Hair follicular keratinocyte (primary cell): ENCODE measurements at places on chromosomes 13 and 19. TPM values are rescaled to one million over a fixed set of nuclear protein-coding genes. Genes with fewer than 3 reads are reported as not detected.

FBXO17 gene
- 19.6 and 24.5 TPM in 2 replicates for total RNA-seq

ZNF738 gene
- total RNA-seq = 3.3 and 4.4 TPM in 2 replicates

HMG20B gene
- total RNA-seq = 88.2 and 115 TPM in 2 replicates

SBK2 gene
- total RNA-seq = not detected in 2 replicates

INSL3 gene
- not detected in 2 replicates for total RNA-seq

TJP3 gene
- under 0.01 and 1.7 TPM in 2 replicates for total RNA-seq

LILRB5 gene
- not detected in 2 replicates for total RNA-seq

DHX34 gene
- total RNA-seq = 15.9 and 17.2 TPM in 2 replicates

DENND1C gene
- total RNA-seq = 0.11 TPM in 1 of 2 replicates, not detected in the other

CGB2 gene
- 0.99 TPM in 1 of 2 replicates, not detected in the other for total RNA-seq

ATP8B3 gene
- total RNA-seq = 0.49 and 1.6 TPM in 2 replicates

S1PR2 gene
- 4.3 and 6.2 TPM in 2 replicates for total RNA-seq
